H54 (cell line): ENCODE measurements at places on chromosomes 2 and 18.
A peak's percentile ranks its signal among the peaks of the same experiment; 100 is the strongest.

- DNase-seq = no peak
Observed at GRCh38 chr2:134647607-134648256, 71.1 kb downstream of the TMEM163 start.

GRCh38 chr2:24418166-24418841 is 58.0 kb upstream of the ITSN2 start:
- no peak for DNase-seq

GRCh38 chr18:45416168-45416567 is 199.1 kb upstream of the SLC14A2 start:
- DNase-seq = no peak

DNA sequence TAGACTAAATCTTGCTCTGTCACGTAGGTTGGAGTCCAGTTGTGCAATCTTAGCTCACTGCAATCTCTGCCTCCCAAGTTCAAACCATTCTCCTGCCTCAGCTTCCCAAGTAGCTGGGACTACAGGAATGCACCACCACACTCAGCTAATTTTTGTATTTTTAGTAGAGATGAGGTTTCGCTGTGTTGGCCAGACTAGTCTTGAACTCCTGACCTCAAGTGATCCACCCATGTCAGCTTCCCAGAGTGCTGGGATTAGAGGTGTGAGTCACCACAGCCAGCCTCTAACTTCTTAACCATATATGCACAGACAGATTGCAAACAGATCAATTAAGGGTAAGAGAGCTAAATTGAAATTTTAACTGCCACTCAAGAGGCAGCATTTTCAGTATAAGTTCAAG is 22.1 kb upstream of the CNGA3 start:
- DNase-seq = no peak

GRCh38 chr2:203583701-203584100 is 48.6 kb upstream of the RAPH1 start:
- peak; percentile 44 for DNase-seq

DNA sequence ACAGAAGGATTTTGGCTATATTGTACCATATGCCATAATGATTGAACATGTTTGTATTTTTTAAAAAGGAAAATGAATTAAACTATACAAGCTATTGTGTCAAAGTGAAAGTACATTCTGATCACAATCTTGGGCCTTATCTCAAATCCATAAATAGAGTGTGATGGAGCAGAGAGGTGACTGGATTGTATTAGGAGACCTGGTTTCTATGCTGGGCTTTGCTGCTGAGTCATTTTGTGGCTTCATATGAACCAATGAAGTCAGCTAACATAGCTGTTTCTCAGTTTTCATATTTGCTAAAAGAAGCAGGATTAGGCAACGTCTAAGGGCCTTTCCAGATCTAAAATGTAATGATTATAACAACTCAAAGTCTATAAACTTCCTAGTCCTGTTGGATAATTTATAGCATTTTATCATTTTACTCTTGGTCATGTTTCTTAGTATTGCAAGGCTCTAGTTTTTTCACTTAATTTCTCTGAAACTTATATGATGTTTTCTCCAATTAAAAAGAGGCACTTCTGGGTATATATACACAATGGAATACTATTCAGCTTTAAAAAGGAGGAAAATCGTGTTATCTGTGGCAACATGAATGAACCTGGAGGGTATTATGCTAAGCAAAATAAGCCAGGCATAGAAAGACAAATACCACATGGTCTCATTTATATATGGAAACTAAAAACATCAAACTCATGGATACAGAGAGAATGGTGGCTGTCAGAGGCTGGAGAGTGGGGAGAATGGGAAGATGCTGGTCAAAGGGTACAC is 112.3 kb downstream of the MEP1B start:
- peak; percentile 11 for DNase-seq

GRCh38 chr2:109721135-109721534 is 73.0 kb upstream of the RGPD5 start:
- no peak for DNase-seq

- no peak for DNase-seq
Observed at GRCh38 chr2:236348279-236348678, 84.1 kb upstream of the ASB18 start.

GRCh38 chr2:33420726-33421125 is 55.7 kb upstream of the RASGRP3 start:
- DNase-seq = no peak

DNA sequence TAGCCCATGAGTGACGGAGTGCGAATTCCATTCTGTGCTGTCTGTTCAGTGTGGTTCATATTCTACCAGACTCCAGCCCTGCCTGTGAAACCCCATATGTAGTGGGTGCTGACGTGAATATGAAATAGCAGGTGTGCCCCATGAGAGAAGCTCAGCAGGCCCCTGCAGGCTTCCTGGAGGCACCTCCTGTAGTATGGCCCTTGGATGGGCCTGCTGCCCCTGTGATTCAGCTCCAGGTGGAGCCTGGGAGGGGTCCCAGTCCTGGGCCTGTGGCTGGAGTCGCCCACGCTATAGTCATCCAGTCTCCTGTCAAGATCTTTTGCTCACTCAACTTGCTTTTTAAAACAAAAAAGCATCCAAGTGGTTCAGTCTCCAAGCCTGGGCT is 125.5 kb downstream of the GLI2 start:
- no peak for DNase-seq

- DNase-seq = no peak
Observed at GRCh38 chr2:66733364-66733999, 298.6 kb downstream of the MEIS1 start.

- no peak for DNase-seq
Observed at GRCh38 chr2:127678531-127678930, 3.2 kb upstream of the LIMS2 start.

GRCh38 chr2:60463249-60463648 is 90.2 kb downstream of the BCL11A start:
- DNase-seq = no peak

- no peak for DNase-seq
Observed at GRCh38 chr2:64947885-64948284, 41.3 kb upstream of the SLC1A4 start.

DNA sequence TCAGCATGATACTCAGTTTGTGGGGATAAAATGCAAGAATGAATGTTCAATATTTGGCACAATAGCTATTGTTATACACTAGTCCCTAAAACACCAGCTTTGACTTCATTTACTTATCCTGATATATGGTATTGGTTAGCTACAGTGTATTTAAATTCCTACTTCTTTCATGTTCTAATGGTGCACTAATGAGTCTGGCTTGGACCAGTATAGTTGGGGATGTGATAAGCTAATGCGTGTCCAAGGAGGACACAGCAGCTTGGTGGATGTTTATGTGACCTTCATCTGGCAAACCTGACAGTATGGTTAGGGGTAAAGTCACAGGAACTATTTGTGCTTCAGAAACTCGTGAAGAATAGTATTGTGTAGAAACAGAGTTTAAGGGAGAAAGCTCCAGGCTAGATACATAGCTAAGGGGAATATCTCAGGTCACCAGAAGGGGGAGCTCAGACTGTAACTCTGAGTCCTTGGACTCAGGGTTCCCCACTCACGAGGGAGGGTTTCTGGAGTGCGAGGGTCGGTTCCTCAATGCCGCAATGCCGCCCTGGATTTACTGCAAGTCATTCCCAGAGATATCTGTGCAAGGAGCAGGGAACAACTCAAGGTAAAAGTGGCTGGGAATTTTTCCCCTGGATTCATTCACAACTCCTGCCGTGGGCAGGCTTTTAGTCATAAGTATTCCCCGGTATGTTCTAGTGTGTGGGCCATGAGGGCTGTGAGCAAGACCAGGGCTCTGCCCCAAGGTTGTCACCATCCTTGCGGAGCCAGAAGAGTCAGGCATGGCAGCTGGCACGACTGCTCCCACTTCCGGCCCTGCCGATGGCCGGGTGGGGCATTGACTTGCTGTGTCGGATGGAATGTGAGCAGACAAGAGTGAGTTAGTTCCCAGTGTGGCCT is 14.5 kb downstream of the IL1R2 start:
- DNase-seq = peak; percentile 54
